ENCODE measurements at places on chromosomes 12 and 14.
A peak's percentile ranks its signal among the peaks of the same experiment; 100 is the strongest.

DNA sequence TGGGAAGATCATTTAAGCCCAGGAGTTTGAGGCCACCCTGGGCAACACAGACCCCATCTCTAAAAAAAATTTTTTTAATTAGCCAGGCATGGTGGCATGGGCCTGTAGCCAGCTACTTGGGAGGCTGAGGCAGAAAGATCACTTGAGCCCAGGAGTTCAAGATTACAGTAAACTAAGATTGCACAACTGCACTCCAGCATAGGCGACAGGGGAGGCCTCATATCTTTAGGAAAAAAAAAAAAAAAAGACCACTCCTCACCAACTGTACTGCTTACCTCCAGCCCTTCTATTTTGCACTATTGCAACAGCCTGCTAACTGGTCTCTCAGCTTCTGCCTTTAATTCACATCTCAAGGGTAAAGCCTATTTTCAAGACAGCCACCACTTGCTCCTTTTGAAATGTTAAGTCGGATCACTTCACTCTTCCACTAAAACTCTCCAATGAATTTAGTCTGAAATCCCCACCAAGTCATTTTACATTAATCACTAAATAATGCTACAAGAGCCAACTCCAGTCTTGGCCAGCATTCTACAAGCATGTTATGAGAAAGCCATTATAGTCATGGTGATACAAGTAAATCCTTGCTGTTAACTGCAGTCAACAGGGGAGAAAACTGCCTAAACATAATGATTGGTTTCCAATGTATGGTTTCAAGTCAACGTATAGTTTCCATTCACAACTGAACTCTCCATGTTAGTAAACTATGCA lies 106.0 kb downstream of the RPS29 start:
- no peak for DNase-seq

DNA sequence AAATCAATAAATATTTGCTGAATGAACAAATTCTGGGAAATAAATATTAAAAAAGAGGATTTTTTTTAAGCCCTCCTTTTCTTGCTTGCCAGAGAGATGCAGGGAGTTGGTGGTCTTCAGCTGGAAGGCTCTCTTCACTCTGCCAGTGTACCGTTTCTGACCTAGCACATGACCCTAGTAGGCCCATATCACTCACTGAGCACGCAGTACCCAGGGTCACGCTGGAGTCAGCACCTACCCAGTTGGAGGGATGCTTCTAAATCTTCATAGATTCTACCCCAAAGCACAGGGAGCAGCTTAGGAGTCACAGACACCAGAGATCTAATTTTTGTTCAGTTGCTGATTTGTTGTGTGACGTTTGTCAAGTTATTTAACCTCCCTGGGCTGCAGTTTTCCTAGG lies 195.4 kb upstream of the TBX3 start:
- DNase-seq: no peak

DNA sequence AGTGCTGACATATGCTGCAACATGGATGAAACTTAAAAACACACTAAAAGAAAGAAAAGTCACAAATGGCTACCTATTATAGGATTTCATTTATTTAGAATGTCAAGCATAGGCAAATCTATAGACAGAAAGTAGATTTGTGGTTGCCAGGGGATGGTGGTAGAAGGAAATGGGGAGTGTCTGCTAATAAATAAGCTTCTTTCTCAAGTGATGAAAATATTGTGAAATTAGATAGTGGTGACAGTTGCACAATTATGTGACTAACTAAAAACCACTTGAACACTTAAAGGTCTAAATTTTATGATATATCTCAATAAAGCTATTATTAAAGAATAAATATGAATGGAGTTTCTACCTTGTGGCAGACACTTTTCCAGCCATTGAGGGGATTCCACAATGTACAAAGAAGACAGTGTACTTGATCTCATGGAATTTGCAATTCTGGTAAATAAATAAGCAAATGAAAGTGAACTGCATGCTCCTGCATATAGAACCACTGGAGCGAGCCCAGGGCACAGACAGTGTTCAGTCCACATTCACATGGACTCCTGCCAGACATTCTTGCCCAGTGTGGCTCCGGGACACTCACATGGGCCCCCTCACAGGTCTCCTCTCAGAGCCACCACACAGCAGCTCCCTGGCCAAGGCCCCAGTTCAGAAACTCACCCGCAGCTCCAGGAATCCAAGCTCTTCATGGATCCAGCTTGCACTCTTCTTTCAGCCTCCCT lies 107.1 kb upstream of the ARID2 start:
- no peak for DNase-seq

GRCh38 chr12:104720339-104721038 lies 237.6 kb downstream of the SLC41A2 start:
- no peak for DNase-seq

GRCh38 chr12:47507221-47507620 lies 198.6 kb downstream of the RPAP3 start:
- no peak for DNase-seq

- no peak for DNase-seq
Observed at GRCh38 chr14:87312894-87313205, 680.1 kb downstream of the GALC start.

DNA sequence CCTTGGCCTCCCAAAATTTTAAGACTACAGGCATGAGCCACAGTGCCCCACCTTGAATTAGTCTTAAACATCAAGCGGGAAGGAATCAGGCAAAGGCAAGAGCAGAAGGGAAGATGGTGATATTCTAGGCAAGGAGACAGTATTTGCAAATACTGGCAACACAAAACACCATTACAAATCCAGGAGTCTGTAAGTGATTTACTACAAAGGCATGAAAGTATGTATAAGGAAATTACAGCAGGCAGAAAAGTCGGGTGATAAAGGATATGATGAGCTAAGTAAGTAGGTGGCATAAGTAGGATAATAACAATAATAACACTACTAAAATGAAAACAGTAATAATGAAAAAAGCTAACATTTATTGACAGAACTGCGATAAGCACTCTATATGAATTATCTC lies 28.5 kb downstream of the FMNL3 start:
- DNase-seq: no peak

GRCh38 chr14:34710744-34711143 lies 3.6 kb downstream of the CFL2 start:
- no peak for DNase-seq

DNA sequence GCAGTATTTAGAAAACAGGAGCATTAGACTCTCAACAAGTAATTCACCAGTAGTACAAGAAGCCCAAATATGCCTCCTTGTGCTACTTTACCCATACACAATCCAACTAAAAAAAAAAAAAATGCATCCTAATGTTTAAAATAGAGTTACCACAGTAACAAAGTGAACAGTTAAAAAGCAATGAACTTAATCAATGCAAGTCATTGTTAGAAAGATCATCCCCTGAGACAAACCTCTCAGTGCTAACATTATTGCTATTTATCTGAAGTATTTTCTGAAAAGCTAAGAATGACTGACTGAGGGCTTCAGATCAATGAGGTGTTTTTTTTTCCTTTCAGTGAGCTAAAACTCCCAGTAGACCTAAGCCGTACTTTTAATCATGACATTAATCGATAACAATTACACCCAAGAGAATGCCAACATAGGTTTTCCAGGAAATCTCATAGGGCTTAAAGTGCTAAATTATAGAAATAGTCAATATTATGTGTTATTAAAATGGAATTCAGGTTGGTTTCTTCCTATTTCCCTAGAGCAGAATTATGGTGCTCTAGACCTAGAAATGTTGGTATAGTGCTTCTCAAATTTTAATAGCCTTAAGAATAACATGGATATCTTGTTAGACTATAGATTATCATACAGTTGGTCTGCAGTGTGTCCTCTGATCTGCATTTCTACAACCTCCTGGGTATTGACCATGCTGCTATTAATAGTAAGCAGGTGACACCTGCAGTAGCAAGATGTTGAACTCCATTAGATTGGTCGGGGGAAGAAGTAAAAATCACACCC lies 123.0 kb downstream of the PRKD1 start:
- no peak for DNase-seq

- DNase-seq: no peak
Observed at GRCh38 chr12:76967181-76967885, 88.5 kb upstream of the CSRP2 start.

DNA sequence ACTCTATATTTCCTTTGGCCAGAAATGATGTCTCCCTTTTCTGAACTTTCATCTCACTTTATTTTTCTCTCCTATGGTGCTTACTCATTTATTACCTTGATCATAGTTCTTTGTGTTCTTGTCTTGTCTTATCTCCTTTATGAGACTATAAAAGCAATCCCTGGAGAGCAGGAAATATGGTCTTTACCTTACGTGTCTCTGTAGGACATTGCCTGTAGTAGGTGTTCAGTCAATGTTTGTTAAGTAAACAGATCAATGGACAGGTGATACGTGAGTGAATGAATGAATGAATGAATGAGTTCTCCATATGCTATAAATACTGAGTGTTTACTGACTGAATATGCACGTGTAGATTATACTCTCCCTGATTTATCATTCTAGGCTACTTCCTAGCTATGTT lies 193.7 kb upstream of the HMGA2 start:
- DNase-seq: no peak

DNA sequence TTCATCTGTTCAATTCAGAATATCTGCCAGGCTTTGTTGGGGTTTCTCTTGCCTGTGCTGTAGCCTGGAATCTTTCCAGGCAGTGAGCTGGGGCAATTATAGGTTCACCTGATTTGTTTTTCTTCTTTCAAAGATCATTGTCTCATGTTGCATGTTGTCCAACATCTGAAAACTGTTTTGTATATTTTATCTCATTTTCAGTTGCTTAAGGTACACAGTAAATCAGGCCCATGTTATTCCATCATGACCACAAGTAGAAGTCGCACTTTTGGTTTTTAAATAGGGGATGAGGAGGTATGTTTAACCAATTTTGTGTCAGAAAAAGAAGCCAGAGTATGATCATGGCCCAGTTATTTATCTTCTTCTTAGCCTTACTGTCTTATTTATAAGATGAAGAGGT lies 24.9 kb upstream of the FUT8 start:
- DNase-seq: no peak

DNA sequence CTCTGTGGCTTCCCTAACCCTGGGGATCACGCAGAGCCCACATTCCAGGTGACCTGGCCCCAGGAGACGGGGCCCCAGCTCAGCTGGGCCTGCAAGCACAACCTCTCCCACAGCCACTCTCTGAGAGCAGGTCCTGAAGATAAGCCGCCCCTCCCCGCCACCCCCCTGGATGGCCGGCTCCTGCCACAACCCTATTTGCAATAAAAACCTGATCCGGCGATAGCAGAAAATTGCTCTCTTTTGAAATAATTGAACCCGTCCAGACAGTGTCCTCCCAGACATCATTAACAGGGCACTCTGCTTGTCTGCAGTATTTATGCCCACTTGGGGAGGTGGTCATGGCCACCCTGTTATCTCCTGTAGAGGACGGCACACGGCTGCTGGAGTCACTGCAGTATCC lies 5.0 kb downstream of the C14orf180 start:
- DNase-seq: no peak

- no peak for DNase-seq
Observed at GRCh38 chr12:102976609-102977280, 19.3 kb downstream of the ASCL1 start.

DNA sequence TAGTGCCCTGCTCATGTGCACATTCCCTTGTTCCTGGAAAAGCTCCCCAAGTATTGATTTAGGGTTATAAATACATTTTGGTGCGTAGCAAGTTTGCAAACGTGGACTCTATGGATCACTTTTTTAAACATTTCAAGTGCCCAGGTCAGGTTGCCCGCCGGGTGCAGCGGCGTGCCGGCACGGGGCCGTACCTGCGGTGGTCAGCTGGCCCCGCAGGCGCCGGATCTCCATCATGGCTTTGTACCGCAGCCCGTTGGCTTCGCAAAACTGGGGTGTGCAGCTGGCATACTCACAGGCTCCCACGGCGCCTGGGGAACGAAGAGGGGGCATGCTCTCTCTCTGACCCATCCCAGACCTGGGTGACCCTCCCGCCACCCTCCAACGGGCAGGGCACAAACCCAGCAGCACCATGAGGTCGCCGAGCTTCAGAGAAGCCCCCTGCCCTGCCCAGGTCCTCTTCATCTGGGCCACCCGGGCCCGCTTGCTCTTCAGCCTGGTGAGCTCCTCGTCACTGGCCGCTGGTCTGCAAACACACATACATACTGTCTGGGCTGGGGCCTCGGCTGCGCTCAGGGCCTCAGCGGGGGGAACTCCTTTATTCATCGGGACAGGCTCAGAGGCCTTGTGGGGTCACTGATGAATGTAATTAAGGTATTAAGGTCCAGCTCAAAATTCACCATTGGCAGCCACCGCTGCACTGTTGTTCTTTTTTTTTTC lies 35.1 kb downstream of the DHX37 start:
- no peak for DNase-seq

DNA sequence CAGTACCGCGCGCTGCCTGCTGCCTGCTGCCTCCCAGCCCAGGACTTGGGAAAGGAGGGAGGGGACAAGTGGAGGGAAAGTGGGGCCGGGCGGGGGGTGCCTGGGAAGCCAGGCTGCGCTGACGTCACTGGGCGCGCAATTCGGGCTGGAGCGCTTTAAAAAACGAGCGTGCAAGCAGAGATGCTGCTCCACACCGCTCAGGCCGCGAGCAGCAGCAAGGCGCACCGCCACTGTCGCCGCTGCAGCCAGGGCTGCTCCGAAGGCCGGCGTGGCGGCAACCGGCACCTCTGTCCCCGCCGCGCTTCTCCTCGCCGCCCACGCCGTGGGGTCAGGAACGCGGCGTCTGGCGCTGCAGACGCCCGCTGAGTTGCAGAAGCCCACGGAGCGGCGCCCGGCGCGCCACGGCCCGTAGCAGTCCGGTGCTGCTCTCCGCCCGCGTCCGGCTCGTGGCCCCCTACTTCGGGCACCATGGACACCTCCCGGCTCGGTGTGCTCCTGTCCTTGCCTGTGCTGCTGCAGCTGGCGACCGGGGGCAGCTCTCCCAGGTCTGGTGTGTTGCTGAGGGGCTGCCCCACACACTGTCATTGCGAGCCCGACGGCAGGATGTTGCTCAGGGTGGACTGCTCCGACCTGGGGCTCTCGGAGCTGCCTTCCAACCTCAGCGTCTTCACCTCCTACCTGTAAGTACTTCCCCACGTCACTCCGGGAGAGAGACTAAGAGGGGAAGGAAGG lies at the start of gene LGR5:
Gene LGR5 (plus strand): TSS at position 186 of the 732 bp plus-strand sequence. CDS start 283 bp downstream, at position 469.
- DNase-seq: peak; percentile 91

DNA sequence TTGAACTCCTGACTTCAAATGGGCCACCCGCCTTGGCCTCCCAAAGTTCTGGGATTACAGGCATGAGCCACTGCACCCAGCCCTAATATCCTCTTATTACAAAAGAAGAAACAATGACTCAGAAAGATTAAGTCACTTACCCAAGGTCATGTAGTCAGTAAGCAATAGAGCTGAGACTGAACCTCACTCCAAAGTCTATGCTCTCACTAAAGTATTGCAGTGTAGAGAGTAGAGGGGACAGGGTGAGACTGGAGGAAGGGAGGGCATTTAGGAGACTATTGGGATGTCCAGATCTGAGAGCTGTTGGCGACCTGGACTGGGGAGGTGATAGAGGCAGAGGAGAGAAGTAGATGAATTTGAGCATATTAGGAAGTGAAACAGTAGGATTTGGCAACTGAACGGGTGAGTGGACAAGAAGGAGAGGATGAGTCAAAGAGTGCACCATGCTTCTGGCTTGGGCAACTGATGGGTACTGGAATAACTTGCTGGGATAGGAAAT lies 11.8 kb downstream of the P2RX7 start:
- DNase-seq: no peak

DNA sequence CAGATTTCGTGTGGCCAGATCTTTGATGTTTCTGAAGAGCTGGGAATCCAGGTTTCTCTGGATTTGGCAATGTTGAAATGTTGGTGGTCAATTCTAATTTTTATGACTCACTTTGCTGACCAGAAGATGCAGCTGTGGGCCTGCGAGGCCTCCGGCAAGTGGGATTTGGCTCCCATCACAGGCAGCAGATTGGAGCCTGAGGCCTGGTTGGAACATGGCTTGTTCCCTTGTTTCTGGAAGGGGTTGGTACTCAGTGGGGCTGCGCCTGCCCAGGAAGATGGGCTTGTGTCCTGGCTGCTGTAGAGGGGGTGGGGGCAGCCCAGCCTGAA lies 23.1 kb downstream of the FBRSL1 start:
- no peak for DNase-seq

Data from NCI-H2081 (cell line).